ENCODE measurements at places on chromosomes 4 and X.

DNA sequence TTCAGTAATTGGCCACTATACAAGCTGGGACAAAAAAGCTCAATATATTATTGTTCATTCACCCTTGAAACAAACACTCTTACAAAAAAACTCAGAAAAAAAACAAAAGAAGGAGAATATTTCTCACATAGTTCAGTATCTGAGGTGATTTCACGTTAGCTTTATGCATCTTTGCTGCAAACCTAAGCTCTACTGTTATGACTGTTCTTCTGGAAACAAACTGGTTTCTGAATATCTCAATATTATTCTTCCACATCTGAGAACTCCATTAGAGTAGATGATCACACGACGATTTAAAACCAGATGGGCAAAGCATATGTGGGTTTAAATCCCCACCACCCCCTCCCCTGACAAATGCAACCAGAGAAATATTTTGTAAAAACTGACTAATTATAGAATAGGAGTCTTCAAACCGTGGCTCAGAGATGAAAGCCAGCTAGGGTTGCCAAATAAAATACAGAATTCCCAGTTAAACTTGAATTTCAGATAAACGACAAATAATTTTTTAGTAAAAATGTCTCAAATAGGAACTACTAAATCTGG lies 182.0 kb upstream of the FAM241A start:
- DNase-seq, result no peak

DNA sequence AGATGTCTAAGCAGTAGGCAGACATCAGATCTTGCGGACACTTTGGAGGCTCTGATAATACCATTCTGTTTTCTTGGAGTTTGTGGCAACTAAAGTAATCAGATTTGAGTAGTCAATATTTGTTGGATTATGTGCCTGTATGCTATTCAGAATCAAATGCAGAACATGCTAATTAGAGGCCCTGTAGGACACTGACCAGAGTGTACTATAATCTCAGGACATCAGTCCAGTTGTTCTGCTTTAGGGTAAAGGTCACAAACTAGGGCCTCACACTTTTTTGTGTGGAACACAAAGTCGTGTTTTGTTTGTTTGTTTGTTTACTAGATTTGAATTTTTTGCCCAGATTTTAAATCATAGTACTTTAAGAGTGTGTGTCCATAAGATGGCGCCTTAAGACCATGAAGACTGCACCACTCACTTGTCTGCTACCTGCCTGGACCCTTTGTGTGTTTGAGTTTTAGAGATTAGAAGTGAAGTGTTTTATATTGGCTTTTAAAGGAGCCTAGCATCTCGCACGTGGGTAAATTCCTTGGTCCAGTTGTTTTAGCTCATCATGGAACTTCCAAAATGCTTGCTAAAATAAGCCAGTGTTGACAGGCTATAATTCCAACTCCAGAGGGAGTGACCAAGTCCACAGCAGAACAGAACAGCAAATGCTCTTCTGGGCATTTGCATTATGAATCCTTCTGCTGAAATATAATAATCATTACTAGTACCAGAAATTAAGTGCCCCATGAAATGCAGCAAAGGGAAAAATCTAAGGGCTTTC lies 34.7 kb downstream of the IL13RA1 start:
- DNase-seq, result no peak

DNA sequence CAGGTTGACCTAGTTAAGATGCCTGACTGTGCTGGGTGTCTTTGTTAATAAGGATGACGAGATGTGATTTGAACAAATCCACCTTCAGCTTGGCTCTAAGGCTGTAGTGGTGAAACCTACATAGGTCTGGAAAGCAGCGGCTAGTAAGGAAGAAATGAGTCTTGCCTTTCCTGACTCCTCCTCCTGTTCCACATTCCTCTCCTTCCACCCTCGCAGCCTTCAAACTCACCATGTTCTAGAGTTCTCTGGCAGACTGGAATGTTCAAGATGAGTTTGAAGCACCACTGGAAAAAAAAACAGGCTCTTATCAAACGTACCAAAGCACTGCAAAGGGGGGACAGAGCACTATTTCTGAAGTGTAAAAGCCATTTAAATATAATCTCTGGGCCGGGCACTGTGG lies 395.4 kb downstream of the BMPR1B start:
- DNase-seq, result no peak

DNA sequence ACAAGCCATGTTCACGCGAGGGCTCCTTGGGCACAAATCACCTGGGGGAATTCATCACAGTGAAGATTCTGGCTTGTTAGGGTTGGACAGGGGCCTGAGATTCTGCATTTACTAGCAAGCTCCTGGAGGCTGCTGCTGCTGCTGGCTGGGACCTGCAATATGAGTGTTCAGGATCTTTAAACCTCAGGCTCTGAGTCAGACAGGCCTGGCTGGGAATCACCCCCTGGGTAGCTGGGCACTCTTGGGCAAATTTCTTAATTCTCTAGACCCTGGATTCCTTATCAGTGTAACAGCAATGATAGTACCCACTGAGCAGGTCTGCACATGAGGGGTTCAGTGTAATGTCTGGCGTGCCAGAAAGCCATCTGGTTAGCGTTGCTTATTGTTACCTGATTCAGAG lies 101.5 kb downstream of the DHX15 start:
- no peak for DNase-seq

DNA sequence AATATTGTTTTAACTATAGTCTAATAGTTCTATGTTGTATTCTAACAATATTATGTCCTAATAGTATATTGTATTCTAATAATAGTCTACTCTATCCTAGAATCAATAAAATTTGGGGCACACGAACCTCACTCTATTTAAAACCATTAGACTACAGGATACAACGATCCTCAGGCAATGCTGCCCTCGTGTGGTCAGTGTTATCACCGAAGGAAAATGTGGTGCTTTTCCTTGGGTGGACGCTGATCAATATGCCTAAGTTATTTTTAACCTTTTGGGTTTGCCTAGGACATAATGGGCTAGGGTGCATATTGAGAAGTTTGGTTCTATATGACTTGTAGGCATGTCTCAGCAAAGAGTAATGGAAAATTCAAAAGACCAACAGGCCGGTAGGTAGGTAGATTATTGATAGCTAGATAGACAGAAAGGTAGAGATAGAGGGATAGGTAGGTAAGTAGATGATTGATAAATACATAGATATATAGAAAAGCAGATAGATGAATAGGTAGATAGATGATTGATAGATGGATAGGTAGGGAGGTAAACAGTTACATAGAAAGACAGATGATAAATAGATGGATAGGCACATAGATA lies 75.1 kb downstream of the PRKX start:
- no peak for DNase-seq

GRCh38 chr4:76782837-76783236 lies 115.1 kb downstream of the SOWAHB start:
- DNase-seq, result no peak

- no peak for DNase-seq
Measured at GRCh38 chr4:124431653-124432192, 280.8 kb downstream of the ANKRD50 start.

- no peak for DNase-seq
Measured at GRCh38 chr4:142281999-142282398, 564.1 kb downstream of the INPP4B start.

- DNase-seq, result no peak
Measured at GRCh38 chr4:55352726-55353125, 6.7 kb downstream of the SRD5A3 start.

- no peak for DNase-seq
Measured at GRCh38 chr4:79492148-79492547, 84.1 kb upstream of the GK2 start.

DNA sequence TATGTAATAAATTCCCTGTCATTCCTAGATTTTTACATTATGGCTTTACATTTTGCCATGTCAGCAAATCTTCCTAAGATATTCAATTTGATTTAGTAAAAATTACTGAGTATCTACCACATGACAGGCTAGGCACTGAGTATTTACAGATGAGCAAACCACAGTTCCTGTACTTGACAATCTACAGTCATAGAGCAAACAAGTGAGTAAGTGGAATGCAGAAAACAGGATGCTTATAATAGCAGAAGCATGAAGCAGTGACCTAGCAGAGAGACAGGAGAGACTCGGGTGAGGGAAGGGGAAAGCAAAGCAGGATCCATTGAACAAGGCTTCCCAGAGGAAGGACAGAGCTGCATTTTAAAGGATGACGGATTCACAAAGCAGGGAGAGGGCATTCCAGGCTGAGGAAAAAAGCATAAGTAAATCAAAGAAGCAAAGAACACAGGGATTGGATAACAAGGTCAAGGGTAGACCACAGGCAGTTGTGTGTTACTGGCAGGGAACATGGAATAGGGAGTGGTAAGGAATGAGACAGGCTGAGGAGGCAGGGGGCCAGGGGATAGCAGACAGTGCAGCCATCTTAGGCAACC lies 124.7 kb upstream of the C1QTNF7 start:
- no peak for DNase-seq

GRCh38 chr4:139550724-139551429 lies 5.1 kb downstream of the SETD7 start:
- no peak for DNase-seq

DNA sequence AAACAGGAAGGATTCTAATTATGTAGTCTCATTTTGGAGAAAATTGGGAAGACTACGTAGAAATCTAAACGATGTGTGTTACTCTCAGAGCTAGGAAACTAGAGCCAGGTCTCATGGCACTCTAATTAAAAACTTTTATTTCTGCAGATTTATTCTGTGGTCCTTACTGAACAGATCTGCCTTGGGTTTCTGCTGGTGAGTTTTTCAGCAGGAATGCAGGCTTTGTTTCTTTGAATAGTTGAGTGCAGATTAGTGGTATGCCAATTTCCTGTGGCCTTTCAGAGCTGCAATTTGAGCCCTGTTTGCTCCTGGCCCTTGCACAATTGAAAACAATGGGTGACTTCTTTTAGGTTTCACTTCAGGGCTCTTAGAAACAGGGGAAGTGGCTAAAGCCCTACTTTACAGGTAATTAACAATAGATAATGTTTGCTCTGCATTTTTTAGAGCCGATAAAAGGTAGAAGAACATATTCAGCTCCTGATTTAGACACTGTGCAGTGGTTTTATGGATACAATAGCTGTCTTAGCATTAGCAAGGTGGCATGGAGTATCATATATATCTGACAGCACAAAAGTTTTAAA lies 21.8 kb downstream of the SPRY1 start:
- DNase-seq, result no peak

- DNase-seq, result no peak
Measured at GRCh38 chr4:128668566-128668965, 140.9 kb upstream of the JADE1 start.

GRCh38 chr4:41175794-41176193 lies 38.5 kb downstream of the APBB2 start:
- DNase-seq, result no peak

DNA sequence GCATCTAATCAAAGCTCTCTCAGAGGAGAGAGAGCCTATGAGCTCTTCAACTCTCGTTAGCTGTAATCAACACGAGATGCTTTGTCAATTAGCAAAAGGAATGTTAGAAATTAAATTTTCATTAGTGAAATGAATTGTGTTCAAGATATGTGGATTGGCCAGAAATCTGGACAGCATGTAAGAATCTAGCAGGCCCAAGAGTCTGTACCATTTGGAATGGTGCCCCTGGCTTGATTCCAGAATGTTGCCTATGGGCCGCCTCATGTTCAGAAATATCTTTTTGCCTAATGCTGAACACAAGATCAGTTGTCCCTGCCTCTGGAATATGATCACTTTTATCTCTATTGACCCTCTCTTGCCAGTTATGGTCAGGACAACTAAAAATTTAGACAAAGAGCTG lies 88.2 kb downstream of the RBM46 start:
- no peak for DNase-seq

GRCh38 chr4:10687526-10687925 lies 3.0 kb upstream of the CLNK start:
- DNase-seq, result no peak

DNA sequence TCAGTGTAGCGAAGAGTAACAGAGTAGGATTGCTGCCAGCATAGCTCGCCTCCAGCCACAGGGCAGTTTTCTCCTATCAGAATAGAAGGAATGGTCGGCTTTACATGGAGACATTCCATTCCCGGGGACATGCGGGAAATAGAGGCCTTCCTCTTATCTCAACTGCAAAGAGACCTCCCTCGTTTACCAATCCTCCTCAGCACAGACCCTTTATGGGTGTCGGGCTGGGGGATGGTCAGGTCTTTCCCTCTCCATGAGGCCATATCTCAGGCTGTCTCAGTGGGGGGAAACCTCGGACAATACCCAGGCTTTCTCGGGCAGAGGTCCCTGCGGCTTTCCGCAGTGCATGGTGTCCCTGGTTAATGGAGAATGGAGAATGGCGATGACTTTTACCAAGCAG lies 285.0 kb downstream of the ASMT start:
- no peak for DNase-seq

DNA sequence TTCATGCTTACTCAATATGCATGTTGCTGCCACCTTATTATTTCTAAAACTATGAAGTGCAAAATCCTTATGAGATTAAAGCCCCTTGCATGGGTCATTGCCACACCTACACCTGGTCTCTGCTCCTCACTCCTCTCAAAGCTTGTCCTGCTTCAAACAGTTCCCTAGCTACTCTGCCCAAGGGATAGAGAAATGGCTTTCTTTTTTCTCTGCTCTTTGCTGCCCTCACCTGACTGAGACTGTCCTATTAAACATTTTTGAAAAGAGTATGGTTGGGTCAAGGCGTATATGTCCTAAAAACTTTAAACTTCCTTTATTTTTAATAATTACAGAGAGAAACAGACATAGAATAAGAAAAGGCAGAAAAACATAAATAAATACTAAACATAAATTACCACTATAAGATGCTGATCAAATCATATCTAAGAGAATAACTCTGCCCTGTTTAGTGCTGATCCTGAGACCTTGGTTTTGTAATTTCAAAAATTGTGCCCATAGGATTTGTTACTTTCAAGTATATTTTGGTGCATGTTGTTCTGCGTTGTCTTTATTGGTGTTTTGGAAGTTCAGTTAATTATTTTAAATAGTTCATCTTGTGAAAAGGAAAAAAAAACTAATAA lies 704.9 kb upstream of the PABPC4L start:
- DNase-seq, result no peak

GRCh38 chrX:40282946-40283660 lies 185.3 kb upstream of the BCOR start:
- DNase-seq, result no peak

DNA sequence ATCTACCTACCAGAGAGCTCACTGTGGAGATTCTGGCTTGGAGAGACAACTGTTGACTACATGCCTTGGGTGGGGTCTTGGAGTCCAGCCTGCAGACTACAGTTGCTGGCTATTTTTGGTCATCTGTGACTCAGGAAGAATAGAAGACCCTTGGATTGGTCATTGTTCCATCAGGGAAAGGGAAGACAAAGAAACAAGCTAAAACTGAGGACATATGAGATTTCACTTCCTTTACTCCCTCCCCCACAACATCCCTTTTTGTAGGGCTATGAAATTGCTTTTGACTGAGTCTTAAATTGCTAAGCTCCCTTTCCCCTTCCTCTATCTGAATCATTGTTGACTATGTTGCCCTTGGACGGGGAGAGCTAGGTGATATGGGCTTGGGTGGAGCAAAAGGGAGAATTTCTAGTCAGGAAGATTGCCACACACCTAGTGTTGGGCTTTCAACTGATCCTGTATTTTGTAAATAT lies 11.7 kb downstream of the MSN start:
- no peak for DNase-seq

- DNase-seq, result no peak
Measured at GRCh38 chrX:5242091-5242790, 986.4 kb downstream of the NLGN4X start.
